ENCODE measurements at places on chromosomes 5 and 9.

GRCh38 chr9:19232823-19233194, 2.3 kb downstream of the DENND4C start:
- peak overlapping the region; percentile 94 for H3K4me3 ChIP-seq
- H3K27me3 ChIP-seq: no peaks in the 10 kb centered on the region
- H3K36me3 ChIP-seq: no peaks in the 10 kb centered on the region
- peak overlapping the region; percentile 8 for H3K27ac ChIP-seq
- H3K4me1 ChIP-seq: peaks cover 9% of the 10 kb centered on the region
- DNase-seq: peak; percentile 49

- H3K27me3 ChIP-seq: no peaks in the 10 kb centered on the region
- no peak overlapping the region for H3K4me3 ChIP-seq
- no peak overlapping the region for H3K27ac ChIP-seq
- no peak for DNase-seq
These were observed 35.9 kb downstream of the VCAN start for GRCh38 chr5:83507431-83507830.

- 0 out of 2 replicates have a peak, but pooled peaks cover 6% of the 10 kb centered on the region for H3K27me3 ChIP-seq
- no peak overlapping the region for H3K4me3 ChIP-seq
- no peak for DNase-seq
- no peaks in the 10 kb centered on the region for H3K36me3 ChIP-seq
- H3K4me1 ChIP-seq: no peaks in the 10 kb centered on the region
These were observed 292.4 kb downstream of the MRPS30 start for GRCh38 chr5:45101146-45101545.

DNA sequence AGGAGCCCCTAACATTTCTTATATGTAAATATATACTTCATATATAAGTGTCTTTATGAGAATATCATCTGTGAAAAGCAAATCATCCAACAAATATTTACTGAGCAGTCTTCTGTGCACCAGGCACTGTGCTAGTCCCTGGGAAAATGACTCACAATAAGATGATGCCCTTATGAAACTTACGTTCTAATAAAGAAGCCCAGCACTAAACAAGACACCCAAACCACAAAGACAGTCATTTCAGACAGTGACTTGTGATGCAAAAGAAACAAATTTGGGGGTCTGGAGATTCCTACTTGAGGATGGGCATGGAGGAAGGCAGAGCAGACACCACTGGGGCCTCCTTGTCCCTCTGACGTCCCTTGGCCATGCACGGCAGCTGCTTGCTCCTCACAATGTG, 30.6 kb upstream of the PPP1R2B start:
- H3K27ac ChIP-seq: no peak overlapping the region
- 0 out of 2 replicates have a peak, but pooled peaks cover 4% of the 10 kb centered on the region for H3K27me3 ChIP-seq
- H3K4me1 ChIP-seq: no peaks in the 10 kb centered on the region
- H3K36me3 ChIP-seq: no peaks in the 10 kb centered on the region
- H3K4me3 ChIP-seq: no peak overlapping the region

- H3K4me1 ChIP-seq: no peaks in the 10 kb centered on the region
- peak; percentile 7 for DNase-seq
- no peak overlapping the region for H3K27ac ChIP-seq
- H3K27me3 ChIP-seq: no peaks in the 10 kb centered on the region
- H3K4me3 ChIP-seq: no peak overlapping the region
These were observed 189.2 kb downstream of the HINT1 start for GRCh38 chr5:130975847-130976246.
